Astrocyte (in vitro differentiated cells and primary cell): ENCODE measurements at places on chromosomes 11 and 22.

- no peak overlapping the region for H3K4me3 ChIP-seq
- DNase-seq = peak; percentile 7
- H3K36me3 ChIP-seq = no peaks in the 10 kb centered on the region
- no peak overlapping the region for H3K27ac ChIP-seq
- H3K27me3 ChIP-seq = no peaks in the 10 kb centered on the region
- no peaks in the 10 kb centered on the region for H3K4me1 ChIP-seq
Measured at GRCh38 chr11:92558323-92558722, 333.7 kb downstream of the FAT3 start.

- peaks cover 2% of the 10 kb centered on the region for H3K27me3 ChIP-seq
- no peaks in the 10 kb centered on the region for H3K36me3 ChIP-seq
- H3K4me3 ChIP-seq = no peak overlapping the region
- H3K4me1 ChIP-seq = no peaks in the 10 kb centered on the region
Measured at GRCh38 chr22:19644314-19645223, 69.7 kb upstream of the SEPTIN5 start.

- DNase-seq = no peak
- H3K27ac ChIP-seq = no peak overlapping the region
- no peaks in the 10 kb centered on the region for H3K36me3 ChIP-seq
- H3K4me1 ChIP-seq = peaks cover 16% of the 10 kb centered on the region
- H3K27me3 ChIP-seq = peaks cover 23% of the 10 kb centered on the region
Measured at GRCh38 chr22:45978275-45978713, 1.3 kb upstream of the WNT7B start.

DNA sequence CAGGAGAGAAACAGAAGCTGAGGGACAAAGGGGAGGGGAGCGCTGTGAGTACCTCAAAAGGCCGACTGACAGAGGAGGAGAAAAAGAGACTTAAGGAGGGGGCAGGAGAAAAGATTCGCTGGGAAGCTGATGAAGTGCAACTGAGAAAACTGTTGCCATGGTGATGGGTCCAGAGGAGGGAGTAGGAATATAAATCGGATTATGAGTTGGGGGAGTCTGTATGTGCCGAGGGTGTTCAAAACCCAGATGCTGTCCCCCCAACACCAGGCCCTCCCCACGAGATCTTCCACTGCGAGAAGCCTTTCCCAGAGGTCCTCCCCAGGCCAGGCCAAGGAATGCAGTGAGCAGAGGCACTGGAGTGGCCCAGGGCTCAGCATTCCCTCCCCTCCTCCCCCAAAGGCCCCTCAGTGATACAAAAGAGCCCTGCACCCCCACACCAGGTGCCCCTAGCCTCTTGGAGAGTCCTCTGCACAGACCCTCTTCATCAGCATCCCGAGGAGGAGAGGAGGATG lies 13.7 kb upstream of the BCL9L start:
- DNase-seq = no peak
- H3K27ac ChIP-seq = no peak overlapping the region
- no peak overlapping the region for H3K4me3 ChIP-seq
- peaks cover 22% of the 10 kb centered on the region for H3K4me1 ChIP-seq
- H3K36me3 ChIP-seq = no peaks in the 10 kb centered on the region

DNA sequence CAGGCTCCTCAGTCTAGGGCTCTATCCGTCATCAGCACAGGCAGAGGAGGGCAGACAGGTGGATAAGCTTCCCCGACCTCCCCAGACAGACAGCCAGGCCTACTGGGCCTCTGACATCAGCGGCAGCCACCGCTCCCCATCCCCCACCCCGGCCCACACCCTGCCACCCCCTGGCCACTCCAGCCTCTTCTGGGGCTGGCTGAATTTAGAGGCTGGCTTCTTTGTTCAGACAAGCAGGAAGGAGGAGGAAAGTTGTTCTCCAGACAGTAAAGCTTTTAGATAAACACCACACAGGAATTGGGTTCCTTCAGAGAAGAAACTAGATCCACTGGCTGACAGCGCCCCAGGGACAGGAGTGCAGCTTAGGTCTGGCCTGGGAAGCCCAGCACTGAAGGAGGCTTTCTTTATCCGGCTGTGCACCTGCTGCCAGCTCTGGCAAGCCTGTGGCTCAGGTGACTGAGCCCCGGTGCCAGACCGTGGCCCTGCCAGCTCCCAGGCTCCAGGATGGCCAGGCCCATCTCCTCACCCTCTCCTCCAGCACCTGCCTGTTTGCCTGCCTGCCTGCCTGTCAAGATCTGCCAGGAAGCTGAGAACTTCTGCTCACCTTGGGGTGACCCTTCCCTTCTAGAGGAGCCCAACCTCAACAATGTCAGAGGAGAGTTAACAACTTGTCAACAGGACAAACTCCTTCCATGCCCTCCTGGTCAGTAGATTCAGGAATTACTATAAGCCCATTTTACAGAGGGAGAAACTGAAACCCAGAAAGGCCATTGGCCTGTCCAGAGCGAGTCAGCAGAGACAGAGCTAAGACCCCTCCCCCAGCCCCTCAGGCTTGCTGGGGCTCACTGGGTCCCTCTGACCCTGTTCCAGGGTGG lies 44.0 kb upstream of the KLHL35 start:
- no peak overlapping the region for H3K27ac ChIP-seq
- no peak for DNase-seq
- H3K36me3 ChIP-seq = no peaks in the 10 kb centered on the region
- no peaks in the 10 kb centered on the region for H3K27me3 ChIP-seq
- H3K4me3 ChIP-seq = no peak overlapping the region
- H3K4me1 ChIP-seq = peaks cover 10% of the 10 kb centered on the region
